ENCODE measurements at places on chromosomes 11 and 22.

- no peak for DNase-seq
These were observed 55.8 kb upstream of the TREH start for GRCh38 chr11:118735203-118735602.

DNA sequence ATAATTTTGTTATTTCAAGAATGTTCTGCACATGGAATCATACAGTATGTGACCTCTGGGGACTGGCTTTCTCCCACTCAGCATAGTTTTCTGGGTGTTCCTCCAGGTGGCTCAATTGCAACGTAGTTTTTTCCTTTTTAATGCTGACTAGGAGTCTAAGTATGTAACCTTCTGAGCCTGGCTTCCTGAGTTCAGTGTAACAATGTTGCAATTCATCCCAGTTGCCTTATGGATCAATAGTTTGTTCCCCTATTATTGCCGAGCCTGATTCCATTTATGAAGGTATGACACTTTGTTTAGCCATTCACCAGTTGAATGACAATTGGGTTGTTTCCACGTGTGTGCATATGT is 128.3 kb downstream of the CRYBB2 start:
- DNase-seq: no peak

DNA sequence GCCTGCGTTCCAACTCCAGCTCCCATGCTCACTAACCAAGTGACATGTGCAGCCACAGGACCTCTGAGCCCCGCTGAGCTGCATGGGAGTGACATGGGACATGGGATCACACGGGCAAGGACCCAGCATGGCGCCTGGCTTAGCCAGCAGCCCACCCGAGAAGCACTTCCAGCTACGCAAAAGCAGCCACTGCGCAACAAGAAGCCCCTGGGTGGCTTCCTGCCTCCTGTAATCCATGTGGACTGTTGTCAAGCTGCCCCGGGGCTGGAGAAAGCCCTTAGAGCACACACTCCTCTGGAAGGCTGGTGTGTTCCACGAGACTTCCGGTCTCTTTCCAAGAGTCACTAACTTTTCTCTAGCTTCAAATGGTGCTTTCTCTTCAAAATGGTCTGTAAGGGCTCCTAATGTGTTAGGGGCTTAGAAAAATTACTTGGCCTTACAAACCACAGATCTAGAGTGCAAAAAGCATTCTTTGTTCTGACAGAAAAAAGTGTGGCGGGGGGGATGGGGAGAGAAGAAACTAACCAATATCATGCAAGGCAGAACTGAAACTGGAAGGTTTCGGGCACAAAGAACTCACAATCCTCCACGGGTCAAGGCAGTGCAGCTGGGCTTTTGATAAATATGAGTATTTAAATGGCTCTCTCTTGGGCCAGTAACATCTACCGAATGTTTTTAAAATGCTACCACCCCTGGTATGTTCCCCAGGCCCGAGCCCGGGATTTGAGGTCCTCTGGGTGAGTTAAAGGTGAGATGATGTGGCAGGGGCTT is 5.5 kb downstream of the C11orf24 start:
- no peak for DNase-seq

DNA sequence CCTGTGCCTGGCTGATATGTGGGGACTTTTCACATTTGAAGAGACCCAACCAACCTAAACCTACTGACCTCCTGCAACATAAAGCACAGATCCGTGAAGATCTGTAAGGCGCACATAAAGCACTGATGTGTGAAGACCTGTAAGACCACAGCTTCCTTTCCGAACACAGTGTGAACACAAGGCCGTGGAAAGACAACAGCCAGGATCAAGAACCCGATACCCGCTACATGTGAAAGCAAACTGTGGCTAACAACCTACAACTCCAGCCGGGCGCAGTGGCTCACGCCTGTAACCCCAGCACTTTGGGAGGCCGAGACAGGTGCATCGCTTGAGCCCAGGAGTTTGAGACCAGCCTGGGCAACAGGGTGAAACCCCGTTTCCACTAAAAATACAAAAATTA is 17.6 kb upstream of the PPFIA1 start:
- no peak for DNase-seq

GRCh38 chr22:37457093-37457893 is 28.9 kb downstream of the MFNG start:
- DNase-seq: no peak

DNA sequence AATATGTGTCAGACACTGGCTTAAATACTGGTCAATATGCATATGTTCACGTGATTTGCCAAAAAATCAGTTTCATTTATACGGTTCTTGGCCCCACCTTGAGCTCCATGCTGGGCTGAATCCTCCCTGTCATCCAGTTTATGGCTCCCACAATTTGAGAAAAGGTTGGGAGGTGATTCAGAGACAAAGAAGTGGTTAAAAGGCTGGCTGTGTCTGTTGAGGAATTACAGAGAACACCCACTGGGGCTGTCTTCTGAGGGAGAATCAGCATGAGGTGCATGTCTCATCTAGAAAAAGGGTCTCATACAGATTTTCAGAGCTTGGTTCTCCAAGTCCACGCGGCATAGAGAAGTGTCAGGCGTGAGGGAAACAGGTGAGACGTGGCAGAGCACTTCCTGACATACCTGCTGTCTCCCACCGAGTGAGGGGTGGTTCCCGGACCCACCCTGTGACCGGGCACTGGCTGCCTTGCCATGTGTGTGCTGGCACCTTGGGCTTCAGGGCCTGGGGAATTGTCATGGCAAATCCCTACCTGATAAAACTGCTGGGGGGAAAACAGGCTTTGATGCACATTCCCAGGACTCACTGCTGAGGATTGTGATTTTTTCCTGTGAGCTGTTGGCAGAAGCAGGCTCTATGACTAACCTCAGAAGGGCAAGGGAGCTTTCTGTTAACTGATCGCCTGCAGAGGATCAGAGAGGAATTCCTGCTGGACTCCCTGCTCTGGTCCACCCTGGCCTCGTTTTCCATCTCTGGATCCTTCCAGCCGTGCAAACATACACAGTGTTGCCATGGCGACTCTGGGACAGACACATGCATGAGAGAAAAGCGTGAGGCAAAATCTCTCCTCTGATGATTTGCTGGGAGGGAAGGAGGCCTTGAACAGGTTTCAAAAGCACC is 223.6 kb downstream of the ADAMTS15 start:
- no peak for DNase-seq

DNA sequence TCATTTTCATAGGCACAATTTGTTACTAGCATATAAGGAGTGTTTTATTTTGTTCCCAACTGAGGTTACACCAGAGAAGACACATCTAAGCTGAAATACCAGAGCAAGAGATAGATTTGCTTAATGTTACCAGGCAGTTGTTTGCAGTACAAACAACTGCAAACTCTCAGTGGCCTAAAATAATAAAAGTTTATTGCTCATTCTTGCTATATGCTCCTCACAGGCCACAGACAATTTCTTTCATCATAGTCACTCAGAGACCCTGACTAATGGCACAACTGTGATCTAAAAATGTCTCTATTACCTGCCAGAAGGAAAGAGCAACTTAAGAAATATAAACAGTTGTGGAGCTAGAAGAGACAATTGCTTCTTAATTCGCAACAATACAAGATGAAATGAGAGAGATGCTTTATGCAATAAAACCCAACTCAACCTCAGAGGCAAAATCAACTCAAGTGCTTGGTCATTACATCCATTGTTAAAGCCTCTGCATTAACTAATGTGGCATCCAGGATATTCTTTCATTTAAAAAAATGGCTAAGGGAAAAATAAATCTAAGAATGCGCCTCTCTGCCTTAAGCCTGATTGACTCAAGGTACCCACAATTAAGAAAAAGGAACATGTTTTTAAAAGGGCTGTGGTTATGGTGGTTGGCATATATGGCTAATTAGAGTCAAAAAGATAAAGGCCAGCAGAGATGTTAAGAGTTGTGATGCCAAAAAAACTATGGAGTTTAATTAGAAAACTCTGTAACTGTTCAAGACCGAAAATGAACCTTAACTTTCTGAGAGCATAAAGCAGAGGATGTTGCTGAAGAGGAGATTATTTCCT is 103.7 kb downstream of the CD44 start:
- no peak for DNase-seq

- DNase-seq: no peak
These were observed 5.1 kb upstream of the KRTAP5-9 start for GRCh38 chr11:71542879-71543777.

DNA sequence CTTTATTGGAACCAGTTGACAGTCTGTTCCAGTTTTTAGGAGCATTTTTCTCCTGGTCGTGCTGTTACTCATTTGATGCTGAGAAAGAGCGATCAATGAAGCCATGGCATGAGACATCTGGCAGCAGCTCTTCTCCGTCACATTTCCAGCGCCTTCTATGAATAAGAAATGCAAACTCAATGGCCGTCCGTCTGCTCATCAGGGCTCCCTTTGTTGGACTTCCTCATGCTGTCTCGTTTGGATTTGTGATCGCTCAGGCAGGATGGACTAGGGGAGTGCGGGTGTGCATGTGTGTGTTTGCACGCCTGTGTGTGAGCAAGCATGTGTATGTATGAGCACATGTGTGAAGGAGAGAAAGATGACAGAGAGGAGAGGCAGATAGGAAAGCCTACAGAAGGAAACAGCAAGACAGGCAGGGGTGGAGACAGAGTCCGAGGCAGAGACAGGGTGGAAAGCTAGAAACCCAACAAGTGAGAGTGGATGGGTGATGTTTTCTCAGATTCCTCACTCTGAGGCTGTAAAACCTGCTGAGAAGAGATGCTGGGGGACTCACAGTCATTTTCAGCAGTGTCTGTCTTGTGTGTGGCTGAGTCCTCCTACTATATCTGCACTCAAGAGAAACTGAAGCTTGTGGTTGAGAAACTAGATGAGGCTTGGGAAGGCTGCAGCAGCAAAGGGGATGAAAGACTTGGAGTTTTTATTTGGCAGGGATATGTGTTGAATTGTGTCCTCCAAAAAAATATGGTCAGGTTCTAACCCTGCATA is 56.0 kb upstream of the CLMP start:
- DNase-seq: no peak

GRCh38 chr22:28829358-28830181 is 29.2 kb upstream of the XBP1 start:
- no peak for DNase-seq

DNA sequence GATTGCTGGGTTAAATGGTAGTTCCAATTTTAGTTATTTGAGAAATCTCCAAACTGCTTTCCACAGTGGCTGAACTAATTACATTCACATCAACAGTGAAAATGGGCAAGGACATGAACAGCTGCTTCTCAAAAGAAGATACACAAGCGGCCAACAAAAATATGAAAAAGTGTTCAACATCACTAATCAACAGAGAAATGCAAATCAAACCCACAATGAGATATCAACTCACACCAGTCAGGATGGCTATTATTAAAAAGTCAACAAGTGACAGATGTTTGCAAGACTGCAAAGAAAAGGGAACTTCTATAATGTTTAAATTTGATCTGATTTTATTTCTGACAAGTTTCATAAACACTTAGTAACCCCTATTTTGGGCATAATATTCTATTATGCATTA is 537.5 kb downstream of the DLG2 start:
- no peak for DNase-seq

- no peak for DNase-seq
These were observed 47.3 kb upstream of the WNT7B start for GRCh38 chr22:46024136-46024840.

- DNase-seq: no peak
These were observed 387.5 kb upstream of the NARS2 start for GRCh38 chr11:78961937-78962701.

- no peak for DNase-seq
These were observed 46.2 kb downstream of the C11orf71 start for GRCh38 chr11:114354076-114354475.

DNA sequence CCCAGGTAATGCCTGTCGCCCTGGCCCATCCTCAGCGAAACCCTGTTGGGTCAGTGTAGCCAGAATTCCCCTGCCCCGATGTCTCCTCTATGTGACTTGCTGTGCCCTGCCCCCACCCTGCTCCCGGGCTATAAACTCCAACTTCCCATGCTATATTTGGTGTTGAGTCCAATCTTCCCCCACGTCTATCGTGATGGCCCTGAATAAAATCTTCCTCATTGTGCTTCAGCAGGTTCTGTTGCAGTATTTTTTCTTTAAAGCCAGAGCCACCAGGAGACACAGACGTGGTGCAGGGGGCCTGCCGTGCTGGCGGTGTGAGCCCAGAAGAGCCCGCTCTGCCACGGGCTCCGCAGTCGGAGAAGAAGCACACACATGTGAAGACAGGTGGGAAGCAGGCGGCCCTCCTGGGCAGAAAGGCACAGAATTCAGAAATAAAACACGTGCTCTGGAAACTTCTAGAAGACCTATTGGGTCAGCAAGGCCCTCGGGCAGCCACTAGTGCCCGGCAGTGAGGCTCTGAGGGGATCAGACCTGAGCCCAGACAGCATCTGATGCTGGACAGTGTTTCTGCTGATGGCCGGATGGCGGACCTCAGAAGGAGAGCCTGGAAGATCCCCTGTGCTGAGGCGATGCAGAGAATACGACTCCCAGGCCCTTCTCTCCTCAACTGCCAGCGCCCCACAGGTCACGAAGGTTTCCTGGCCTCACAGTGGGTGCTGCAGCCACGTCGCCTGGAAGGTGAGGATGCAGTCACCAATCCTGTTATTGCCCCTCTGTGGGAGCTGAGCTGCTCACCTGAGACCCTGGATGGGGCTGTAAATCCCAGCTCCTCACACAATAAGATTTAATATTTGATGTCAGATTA is 501.9 kb downstream of the BRD1 start:
- DNase-seq: no peak

DNA sequence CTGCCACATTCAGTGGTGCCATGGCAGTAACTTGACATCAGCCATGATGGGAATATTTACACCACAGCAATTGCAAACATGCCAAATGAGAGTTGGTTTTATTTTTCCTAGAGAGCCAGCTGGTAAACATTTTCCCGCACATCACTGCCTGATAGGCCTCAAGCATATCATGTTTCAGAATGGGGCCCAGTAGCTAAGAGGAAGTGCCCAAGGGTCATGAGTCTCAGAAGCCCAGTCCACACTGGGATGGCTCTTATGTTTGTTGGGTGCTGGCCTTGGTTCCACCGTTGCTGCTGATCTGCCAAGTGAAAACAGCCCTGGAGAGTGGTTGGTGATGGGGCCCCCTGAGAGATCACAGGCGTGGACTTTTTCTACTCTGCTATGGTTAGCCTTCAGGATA is 64.3 kb upstream of the NAV2 start:
- DNase-seq: no peak

- DNase-seq: no peak
These were observed 5.7 kb downstream of the AP2A2 start for GRCh38 chr11:931385-931784.

GRCh38 chr11:133303262-133303661 is 229.0 kb downstream of the OPCML start:
- DNase-seq: no peak

GRCh38 chr11:21148376-21148775 is 479.0 kb downstream of the NELL1 start:
- DNase-seq: no peak
